ENCODE measurements at places on chromosomes 2 and 18.

GRCh38 chr2:85772019-85772745 lies 18.4 kb downstream of the ATOH8 start:
- peak; percentile 99 for DNase-seq

GRCh38 chr18:13414521-13414920 lies 196.0 kb downstream of the LDLRAD4 start:
- DNase-seq = no peak

DNA sequence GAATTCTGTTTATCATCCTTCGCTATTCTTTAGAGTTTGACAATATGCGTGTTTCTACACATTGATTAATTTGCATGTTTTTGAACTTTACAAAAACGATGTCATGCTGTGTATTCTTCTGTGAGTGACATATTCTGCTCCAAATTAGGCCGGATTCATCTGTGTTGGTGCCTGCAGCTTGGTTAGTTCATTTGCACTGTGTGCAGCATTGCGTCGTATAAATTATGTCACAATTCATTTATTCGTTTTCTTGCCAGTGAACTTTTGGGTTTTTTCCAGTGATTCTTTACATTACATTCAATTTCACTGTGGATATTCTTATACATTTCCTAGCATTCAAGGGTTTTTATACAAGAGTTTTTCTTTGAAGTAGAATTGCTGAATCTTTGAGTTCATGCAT lies 118.3 kb downstream of the KCNF1 start:
- DNase-seq = no peak

DNA sequence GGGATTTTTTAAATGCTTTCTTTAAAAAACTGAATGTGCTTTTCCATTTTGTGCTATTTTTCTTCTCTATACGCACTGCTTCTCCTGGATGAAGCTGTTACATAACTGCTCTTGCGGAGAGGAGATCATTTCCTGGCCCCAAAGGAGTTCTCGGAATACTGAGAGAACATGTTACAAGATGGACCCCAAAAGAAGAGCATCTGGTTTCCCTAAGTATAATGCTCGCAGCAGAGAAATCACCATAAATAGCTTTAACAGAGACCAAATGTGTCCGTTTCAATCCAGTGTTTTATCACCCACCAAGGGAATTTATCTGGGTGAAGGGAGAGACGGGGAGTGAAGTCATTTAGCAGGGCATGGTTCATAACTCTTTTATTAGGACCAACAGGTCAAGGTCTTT lies 80.1 kb downstream of the RBM43 start:
- DNase-seq = peak; percentile 10

GRCh38 chr2:230327418-230328154 lies 593 bp downstream of the SP140L start:
- DNase-seq = no peak

DNA sequence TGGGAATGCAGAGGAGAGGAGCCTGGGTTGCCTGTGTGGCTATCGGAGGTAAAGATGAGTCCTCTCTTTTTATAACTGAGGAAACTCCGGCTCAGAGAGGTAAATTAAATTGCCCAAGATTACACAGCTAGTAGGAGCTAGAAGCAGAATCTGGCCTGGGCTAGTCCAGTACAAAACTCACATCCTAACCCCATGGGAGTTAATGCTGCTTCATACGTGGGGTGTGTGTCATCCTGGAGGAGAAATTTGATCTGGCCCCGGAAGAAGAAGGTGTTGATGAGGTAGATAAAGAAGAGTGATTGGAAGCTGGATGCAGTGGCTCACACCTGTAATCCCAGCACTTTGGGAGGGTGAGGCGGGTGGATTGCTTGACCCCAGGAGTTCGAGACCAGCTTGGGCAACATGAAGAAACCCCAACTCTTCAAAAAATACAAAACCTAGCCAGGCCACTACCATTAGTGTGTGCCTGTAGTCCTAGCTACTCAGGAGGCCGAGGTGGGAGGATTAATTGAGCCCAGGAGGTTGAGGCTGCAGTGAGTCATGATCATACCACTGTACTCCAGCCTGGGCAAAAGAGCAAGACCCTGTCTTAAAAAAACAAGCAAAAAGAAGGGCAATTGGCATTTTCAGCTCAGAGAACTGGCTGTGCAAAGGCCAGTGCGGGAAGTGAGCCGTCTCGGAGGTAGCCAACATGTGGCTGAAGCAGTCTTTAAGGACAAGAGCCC lies 33.7 kb downstream of the CTIF start:
- DNase-seq = no peak

DNA sequence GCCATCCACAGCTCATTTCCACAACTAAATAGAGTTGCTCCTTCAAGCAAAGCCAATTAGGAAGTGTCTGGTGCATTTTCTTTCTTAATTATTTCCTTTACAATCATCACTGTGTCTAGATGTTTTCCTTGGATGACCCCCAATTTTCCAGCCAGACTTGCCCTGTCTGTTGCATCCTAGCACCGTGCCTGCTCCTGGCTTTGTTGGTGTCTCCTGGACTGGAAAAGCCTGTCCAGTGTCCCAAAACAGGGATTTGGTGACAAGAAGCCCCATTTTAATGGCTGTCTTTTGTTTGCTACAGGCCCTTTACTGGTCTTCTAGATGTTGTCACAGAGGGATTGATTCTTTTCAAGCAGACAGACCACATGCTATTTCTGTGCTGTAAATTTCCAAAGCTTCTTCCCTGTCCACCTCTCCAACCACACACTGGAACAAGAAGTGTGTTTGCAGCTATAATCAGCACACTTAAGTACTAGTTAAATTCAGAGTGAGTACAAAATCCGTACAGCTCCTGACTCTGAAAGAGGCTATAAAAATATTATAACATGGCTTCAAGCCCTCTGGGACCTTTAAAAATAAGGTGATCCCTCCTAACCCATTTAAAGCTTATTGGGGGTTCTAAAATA lies 38.4 kb downstream of the RNF144A start:
- no peak for DNase-seq

- DNase-seq = no peak
Measured at GRCh38 chr18:36798738-36799473, 29.9 kb downstream of the TPGS2 start.

- no peak for DNase-seq
Measured at GRCh38 chr2:67857836-67858235, 205.0 kb downstream of the C1D start.

DNA sequence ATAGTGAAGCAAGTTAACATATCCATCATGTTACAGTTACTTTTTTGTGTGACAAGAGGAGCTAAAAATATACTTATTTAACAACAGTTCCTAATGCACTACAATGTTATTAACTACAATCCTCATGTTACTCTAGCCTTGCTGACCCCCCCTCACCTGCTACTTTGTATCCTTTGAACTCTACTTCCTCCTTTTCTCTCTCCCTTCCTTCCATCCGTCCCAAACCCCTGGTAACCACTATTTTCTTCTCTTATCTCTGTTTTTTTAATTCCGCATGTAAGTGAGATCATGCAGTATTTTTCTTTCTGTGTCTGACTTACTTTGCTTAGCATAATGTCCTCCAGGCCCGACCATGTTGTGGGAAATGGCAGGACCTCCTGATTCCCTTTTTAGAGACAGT lies 59.4 kb downstream of the NPAS2 start:
- DNase-seq = no peak

DNA sequence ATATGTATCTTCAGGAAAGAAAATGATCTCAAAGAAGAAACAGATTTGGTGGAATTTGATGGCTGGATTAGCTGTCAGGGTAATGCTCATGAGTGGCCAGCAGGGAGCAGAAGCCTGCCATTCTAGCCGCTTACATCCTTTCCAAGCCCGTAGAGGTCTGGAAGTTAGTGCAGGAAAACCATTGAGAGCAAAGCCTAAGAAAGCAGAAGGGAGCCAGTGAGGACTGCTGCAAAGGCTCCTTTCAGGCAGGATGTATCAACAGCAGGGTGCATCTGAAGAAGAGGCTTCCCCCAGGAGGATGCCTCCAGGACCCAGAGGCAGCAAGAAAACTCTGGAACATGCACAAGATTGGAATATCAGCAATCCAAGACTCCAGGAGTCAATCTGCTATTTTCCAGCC lies 22.9 kb upstream of the LBH start:
- peak; percentile 93 for DNase-seq

- DNase-seq = no peak
Measured at GRCh38 chr2:142557391-142557790, 320.1 kb upstream of the KYNU start.

- no peak for DNase-seq
Measured at GRCh38 chr2:8583400-8584173, 98.3 kb upstream of the ID2 start.
